Activated T-helper 1 cell treated with anti-CD3 and anti-CD28 coated beads, Interleukin-2, amount 50 U/mL, for 16 hours (primary cell): ENCODE measurements at places on chromosomes 1 and 21.

- no peak for DNase-seq
Observed at GRCh38 chr1:16979475-16980327, 719 bp downstream of the MFAP2 start.

DNA sequence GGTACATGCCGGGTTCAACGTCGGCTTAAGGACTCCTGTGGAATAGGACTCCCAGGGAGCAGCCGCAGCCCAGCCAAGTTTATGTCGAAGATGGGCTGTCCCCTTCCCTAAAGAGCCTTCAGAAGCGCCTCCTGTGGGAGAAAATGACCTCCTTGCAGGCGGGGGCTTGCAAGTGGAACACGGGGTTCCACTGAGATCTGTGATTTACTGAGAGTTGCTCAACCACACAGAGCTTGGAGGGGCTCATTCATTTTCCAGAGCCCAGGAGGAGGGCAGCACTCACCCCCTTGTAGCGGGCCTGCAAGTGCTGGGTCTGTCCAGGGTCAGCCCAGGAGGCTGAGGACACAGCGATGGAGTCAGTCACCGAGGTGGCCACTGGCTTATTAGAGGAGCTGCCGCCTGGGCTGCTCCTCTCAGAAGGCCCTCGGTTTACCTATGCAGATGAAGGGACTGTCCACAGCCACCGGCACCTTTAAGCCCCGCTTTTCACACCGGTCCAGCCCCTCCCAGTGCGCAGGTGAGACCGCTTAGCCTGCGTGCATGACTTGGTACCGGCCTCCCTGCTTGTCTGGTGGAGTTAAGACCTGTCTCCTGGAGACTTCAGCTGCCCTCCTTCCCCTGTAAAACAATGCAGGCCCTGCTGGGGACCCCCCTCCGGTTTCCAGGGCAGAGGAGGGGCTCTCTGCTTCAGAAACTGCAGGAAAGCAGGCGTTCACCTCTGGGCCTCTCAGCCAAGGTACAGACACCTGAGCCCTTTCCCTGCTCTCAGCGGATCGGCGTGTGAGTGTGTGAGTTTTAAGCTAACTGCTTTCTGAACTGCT is 57.5 kb downstream of the ATP5PO start:
- no peak for DNase-seq

GRCh38 chr21:15687208-15687607 is 42.6 kb upstream of the USP25 start:
- no peak for DNase-seq

DNA sequence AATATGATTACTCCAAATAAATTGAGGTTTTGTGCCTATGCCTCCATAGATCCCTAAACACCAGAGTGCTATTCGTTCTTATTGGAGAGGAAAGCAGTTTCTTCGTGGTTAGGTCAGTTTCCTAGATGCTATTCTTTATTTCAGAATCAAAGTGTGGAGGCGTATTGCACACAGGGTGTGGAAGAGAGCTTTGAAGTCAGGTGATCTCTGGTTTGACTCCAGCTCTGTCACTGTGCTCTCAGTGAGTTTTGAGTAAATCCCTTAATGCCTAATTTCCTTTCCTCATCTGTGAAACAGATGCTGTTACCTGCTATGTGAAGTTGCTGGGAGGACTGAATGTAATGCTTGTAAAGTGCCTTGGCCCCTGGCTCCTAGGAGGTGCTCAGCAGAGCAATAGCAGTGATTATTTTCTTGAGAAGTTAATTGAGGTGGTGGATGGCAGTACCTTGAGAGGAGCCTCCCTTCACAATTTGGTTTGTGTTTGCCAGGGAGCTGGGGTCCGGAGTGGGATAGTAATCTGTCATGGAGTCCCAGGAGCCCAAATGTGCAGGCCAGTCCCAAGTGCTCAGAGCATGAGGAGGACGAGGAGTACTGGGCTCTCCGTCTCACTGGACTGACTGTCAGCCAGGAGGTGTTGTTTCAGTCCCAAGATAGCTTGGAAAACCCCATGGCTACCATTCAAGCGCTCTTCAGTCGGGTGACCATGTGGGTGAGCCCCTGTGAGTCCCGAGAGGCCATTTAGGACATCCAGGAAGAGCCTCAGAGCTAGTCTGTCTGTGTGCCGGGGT is 14.9 kb downstream of the NTPCR start:
- DNase-seq: no peak

GRCh38 chr21:43691086-43691795 is 27.7 kb upstream of the PDXK start:
- DNase-seq: no peak

DNA sequence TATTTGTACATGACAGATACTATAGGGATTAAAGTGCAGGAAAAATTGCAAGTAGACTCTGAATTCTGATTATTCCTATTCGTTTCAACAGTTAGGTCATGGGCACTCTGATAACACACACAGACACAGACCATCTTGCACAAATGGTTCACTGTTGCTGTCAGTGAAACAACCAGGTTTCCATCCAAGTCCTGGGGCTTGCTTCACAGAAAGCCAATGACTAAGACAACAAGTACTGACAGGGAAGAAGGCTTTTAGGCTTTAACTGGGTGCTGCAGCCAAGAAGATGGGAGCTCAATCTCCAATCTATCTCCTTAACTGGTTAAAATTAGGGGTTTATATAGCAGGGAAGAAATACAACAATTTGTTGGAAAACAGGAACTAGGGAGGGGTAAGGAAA is 57.6 kb downstream of the RIMS3 start:
- DNase-seq: no peak

- no peak for DNase-seq
Observed at GRCh38 chr1:9690440-9691107, 39.0 kb downstream of the PIK3CD start.

- DNase-seq: no peak
Observed at GRCh38 chr1:175287377-175287776, 94.8 kb upstream of the KIAA0040 start.

DNA sequence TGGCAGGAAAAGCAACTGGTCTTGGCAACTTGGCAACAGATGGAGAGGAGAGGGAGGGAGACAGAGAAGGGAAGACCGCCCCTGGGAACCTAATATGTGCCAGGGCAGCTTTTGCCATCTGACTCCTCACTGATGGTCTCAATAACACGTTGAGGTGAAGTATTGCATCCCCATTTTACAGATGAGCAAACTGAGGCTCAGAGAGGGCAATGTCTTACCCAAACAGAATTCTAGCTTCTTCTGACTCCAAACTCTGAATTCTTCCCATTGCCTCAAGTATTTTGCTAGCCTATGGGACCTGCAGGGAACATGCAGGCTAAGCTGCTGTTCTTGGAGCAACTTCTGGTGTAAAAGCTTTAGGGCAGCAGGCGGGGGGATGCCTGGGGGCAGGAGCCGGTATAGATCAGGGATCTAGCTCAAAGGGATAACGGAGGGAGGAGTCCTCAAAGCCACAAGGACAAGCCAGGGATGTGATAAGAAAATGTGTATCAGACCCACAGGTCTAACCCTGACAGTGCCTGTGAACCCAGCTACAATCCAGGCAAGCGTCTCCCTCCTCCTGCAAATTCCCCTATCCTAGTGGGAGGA is 7.2 kb upstream of the GUCA2A start:
- DNase-seq: no peak

GRCh38 chr1:248111157-248111556 is 16.2 kb downstream of the OR2L13 start:
- no peak for DNase-seq

- no peak for DNase-seq
Observed at GRCh38 chr21:40146216-40146837, 279.1 kb downstream of the PCP4 start.

- DNase-seq: no peak
Observed at GRCh38 chr1:96598416-96599168, 123.0 kb upstream of the PTBP2 start.

- no peak for DNase-seq
Observed at GRCh38 chr21:14259747-14260146, 43.8 kb downstream of the RBM11 start.

DNA sequence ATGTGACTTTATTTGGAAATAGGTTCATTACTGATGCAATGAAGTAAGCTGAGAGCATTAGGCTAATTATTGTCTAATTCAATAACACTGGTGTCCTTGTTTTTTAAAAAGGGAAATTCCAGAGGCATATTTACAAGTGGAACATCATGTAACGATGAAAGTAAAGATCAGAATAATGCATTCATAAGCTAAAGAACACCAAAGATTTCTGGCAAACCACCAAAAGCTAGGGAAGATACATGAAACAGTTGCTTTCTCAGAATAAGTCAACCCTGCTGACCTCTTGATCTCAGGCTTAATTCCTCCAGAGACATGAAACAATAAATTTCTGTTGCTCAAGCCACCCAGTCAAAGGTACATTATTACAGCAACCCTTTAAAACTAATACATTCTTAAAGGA is 20.3 kb upstream of the IFI16 start:
- DNase-seq: no peak

GRCh38 chr1:99180343-99180808 is 83.9 kb upstream of the PLPPR4 start:
- DNase-seq: no peak

DNA sequence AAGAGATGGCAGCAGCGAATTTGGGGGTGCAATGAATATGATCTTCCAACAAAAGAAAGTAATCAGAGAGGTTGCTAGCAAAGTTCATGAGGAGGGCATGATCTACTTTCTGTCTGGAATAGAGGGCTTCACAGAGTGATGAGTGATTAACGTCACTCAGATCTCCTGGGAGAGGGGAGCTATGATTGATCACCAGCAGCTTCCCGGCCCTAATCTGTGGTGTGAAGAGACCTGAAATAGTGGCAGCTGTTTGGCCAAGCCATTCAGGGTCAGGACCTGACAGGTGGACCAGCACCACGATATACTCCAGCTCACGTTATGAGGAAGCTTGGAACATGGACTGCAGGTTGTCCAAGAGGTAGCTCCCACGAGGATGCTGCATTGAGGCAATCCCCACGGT is 19.9 kb upstream of the TMEM183A start:
- DNase-seq: no peak

GRCh38 chr1:224517171-224517570 is 82.6 kb upstream of the WDR26 start:
- DNase-seq: no peak

DNA sequence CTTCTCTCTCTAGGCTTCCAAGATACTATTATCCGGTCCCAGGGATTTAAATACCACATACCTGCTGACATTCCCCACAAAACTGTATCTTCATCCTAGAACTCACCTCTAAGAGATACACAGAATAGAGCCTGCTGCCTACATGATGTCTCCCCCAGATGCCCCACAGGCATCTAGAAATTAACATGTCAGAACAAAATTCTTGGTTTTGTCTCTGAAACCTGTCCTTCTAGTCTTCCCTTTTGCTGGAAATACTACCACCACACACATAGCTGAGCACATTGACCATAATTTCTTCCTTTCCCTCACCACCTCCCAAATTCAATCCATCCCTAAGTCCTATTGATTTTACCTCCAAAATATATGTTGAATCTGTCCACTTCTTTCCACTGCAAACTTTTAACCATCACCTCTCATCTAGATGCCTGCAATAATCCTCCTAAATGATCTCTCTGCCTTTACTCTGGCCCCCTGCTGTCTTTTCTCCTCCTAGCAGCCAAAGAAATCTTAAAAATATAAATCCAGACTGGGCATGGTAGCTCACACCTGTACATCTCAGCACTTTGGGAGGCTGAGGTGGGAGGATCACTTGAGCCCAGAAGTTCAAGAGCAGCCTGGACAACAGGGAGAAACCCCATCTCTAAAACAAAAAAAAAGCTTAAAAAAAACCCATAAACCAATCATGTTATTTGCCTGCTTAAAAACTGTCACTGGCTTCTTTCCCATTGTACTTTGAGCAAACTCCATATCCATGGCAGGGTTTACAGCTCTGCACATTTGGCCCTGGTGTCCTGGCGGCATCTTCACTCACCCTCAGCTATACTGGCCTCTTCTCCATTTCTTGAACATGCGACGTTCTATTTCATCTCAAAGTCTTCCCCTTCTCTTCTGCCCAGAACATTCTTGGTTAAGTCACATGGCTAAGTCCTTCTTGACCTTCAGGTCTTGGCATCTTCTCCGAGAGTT is 6.2 kb upstream of the FAM76A start:
- DNase-seq: no peak

DNA sequence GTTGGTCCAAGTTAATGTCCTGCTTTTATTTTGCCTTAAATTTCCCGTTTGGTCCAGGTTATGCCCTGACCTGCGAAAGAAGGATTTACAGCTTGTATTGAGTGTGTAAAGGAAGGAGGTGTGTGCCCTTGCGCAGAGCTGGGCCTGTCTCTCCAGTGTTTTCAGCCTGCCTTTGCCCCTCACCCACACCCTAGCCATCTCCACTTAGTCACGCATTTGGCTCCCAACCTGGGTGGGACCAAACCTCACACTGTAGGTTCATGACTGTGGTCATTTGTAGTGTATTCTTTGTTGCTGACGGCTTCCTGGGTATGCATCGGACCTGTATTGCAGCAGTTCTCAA is 572 bp upstream of the SRSF10 start:
- DNase-seq: no peak

- no peak for DNase-seq
Observed at GRCh38 chr1:75135573-75136194, 1.5 kb downstream of the LHX8 start.

DNA sequence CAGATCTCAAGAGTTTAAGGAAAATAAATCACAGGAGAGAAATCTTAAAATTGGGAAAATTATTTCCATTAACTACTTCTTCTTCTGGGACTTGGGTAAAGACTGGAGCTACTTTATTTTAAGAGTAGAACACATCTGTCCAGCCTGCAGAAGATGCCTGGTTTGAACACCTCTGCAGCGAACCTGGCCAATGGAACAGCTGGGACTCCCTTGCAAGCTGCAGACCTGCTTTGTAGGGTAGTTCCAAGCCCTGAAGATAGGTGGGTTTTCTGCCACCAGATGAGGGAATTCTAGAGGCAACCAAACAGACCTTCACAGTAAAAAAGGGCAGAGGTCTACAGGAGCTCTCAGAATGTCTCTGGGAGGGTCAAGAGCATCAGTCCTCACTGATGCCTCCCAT is 86.5 kb upstream of the CACNA1E start:
- DNase-seq: no peak

GRCh38 chr1:175758601-175759000 is 15.2 kb upstream of the TNR start:
- no peak for DNase-seq

- peak; percentile 45 for DNase-seq
Observed at GRCh38 chr1:44217809-44218410, 4.6 kb downstream of the DMAP1 start.

DNA sequence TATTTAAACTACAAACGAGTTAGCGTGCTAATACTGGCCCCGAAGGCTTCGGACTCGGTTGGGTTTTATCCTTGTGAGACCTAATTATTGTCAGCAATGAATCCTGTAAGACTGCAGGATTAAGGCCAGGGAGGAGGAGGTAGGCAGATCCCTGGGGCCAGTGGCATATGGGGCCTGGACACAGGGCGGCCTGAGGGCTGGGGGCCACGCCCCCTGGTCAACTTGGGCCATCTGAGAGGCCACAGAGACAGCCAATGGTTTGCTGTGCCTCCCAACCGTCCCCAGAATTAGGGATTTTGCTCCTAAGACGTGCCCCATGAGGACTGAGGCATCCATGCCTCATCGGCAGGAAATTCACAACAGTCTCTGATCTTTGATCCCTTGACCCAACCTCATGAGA is 31.1 kb upstream of the DISP3 start:
- DNase-seq: no peak
